Dermis microvascular lymphatic vessel endothelial cell (primary cell): ENCODE measurements at places on chromosomes 6 and 20. TPM values are rescaled to one million over a fixed set of nuclear protein-coding genes. Genes with fewer than 3 reads are reported as not detected.

The MAS1 gene
- total RNA-seq = not detected in 2 replicates

The HRH3 gene
- not detected in 2 replicates for total RNA-seq

The LAMA4 gene
- 497 and 606 TPM in 2 replicates for total RNA-seq

The THBS2 gene
- total RNA-seq = 0.51 TPM in 1 of 2 replicates, not detected in the other

The TTBK1 gene
- total RNA-seq = not detected in 2 replicates

The WFDC5 gene
- not detected in 2 replicates for total RNA-seq

The SPDEF gene
- total RNA-seq = under 0.01 TPM in 1 of 2 replicates, not detected in the other

The MARCKS gene
- total RNA-seq = 218 and 247 TPM in 2 replicates

The LAMP5 gene
- total RNA-seq = 1.0 and 1.9 TPM in 2 replicates

The GJE1 gene
- total RNA-seq = not detected in 2 replicates

The TBC1D22B gene
- 7.6 and 10.5 TPM in 2 replicates for total RNA-seq

The HLA-DPA1 gene
- total RNA-seq = 3.2 and 6.3 TPM in 2 replicates

The GSTA3 gene
- total RNA-seq = not detected in 2 replicates

The GSTA1 gene
- total RNA-seq = not detected in 2 replicates

The CNR1 gene
- under 0.01 TPM in 1 of 2 replicates, not detected in the other for total RNA-seq

The CTAGE9 gene
- total RNA-seq = not detected in 2 replicates

The EPHA7 gene
- under 0.01 TPM in 2 replicates for total RNA-seq

The BTN1A1 gene
- not detected in 2 replicates for total RNA-seq

The GMDS gene
- total RNA-seq = 6.2 and 9.2 TPM in 2 replicates

The MEP1A gene
- not detected in 2 replicates for total RNA-seq

The OXT gene
- total RNA-seq = not detected in 2 replicates

The HSPA1A gene
- 67.4 and 81.8 TPM in 2 replicates for total RNA-seq

The AIF1 gene
- total RNA-seq = 0.13 TPM in 2 replicates

The MMUT gene
- total RNA-seq = 10.2 and 11.9 TPM in 2 replicates
